Stimulated activated CD8-positive, alpha-beta memory T cell treated with anti-CD3 and anti-CD28 coated beads, Interleukin-4, amount 100 ng/mL, for 1 hour (primary cell): ENCODE measurements at places on chromosomes 6 and 20.

- DNase-seq, result no peak
These were observed 208.3 kb downstream of the LY86 start for GRCh38 chr6:6796818-6797217.

GRCh38 chr6:14009431-14009830 lies 84.7 kb downstream of the RNF182 start:
- DNase-seq, result no peak

DNA sequence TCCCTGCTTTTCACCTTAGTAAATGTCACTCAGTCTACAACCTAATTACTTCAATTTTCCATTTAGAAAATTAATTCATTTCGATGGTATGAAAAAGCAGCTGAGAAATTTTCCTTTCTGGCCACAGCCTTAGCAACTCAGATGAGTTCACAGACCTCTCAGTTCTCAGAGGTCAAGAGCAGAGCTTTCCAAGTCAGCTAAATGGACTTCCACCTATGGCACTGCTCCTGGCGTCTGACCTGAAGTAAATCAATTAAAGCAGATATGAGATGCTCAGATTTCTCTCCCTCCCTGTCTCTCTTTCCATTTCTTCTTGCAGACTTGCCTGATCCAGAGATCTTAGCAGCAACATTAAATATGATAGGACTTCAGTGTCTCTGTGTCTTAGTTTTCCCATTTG lies 412.6 kb downstream of the QKI start:
- no peak for DNase-seq

DNA sequence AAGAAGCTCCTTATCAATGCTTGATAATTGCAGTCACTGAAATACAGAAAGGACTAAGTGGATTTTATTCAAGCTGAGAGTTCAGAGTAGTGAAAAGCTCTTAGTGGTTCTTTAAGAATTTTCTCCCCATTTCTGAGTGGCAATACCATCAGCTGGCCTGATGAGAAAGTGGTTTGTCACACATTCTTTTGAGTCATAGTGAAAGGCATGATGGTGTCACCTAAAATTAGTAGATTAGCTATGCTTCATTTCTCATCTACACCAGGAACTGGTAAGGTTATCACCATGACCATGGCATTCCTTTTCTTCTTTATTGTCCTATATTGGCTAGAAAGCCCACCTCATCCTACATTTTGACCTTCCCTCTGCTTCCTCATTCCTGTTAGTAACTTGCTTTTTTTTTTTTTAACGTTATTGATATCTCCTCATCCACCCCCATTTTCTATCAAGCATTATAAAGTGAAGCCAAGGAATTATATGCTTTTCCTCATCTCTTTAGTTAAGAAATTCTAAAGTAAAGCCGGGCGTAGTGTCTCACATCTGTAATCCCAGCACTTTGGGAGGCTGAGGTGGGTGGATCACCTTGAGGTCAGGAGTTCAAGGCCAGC lies 67.4 kb upstream of the LOC128125822 start:
- no peak for DNase-seq

GRCh38 chr20:52996130-52996529 lies 24.0 kb downstream of the TSHZ2 start:
- no peak for DNase-seq

DNA sequence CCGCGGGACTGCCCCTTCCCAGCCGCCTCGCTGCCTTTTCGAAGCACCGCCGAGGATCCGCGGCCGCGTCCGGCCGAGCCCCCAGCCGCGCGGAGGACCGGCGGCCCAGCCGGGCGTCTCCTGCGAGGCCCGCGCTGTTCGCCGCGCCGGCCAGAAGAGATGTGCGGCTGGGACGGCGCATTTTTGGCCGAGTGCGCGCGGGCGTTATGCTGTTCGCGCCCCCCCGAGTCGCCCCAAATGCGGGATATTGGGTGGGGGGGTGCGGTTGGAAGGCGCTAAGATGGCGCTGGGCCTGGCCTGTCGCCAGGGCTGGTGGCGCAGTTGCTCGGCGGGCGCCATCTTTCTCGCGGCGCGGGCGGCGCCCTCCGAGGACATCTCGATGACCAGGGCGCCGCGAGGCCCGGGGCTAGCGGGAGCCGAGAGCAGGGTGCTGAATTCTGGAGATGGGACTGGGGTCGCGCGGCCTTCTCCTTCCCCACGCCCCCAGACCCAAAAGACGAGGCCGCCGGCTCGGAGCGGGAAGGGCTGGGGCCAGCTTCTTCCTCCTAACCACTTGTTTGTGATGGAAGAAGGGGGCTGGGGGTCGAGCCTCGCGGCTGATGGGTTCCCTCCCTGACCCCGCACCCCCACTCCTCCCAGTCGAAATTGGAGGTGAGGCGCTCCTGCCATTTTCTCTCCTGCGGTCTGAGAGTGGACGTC lies 1.5 kb downstream of the BICRAL start:
- DNase-seq, result peak; percentile 66

DNA sequence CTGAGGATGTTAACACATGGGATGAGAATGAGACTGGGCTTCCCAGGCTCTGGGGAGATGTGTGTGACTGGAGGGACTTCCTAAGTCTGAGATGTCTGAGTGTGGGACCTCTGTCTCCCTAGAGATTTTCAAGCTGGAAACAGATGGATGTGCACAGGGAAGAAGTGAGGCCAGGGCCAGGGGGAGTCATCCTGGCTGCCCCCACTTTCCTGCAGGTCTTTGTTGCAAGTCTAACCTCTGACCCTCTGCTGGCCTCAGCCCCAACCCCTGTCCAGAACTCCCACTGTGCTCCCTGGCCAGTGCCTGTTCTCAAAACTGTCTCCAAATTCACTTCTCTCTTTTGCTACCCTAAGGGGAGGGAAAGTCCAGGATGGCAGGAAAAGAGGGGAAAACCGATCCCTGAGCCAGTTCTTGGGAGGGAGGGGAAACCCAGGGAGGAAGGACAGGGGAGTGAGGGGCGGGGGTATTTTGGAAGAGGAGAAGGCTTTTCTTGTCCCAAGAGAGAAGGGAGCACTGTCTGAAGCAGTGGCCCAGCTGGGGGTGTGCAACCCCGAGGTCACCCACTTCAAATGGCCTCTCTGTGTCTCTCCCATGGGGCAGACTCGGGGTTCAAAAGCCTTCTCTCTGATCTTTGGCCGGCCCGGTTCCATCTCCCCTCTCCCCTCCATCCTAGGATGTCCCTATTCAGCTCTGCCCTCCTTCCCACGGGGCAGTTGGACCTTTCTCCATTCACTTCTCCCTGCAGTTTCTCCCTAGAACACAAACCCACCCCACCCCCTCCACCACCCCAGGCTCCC lies 3.1 kb downstream of the PPP1R18 start:
- no peak for DNase-seq

DNA sequence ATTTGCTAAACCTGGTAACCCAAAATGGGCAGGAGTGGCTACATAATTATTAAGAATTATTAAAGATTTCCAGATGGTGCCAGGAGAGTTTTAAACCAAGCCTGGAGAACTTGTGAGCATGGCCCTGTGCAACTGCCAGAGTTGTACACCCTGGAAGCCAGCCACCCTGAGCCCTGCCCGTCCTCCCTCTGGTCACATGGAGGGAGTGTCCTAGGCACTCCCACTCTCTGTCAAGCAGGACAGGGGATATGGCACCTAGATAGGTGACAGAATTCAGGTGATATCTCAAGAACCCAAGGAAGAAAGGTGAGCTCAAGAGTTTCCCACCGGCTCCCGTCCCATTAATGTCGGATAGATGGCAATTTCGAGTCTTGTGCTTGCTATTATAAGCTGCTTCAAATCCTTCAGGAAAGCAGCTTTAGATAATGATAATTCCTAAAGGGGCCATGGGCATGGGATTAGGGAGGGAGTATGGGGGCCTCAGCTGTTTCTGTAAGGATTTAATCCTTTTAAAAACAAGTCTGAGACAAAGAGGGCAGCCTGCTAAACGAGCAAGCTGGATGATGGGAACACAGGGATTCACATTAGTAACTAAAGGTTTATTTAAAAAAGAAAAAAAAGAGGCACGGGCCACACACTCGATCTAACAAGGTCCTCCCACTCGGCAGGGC lies 169.1 kb downstream of the BMP7 start:
- no peak for DNase-seq

GRCh38 chr20:19609642-19610223 lies 148.3 kb upstream of the RIN2 start:
- DNase-seq, result no peak

GRCh38 chr6:112227992-112228391 lies 26.4 kb downstream of the LAMA4 start:
- DNase-seq, result no peak

- no peak for DNase-seq
These were observed 84.5 kb downstream of the PSMG4 start for GRCh38 chr6:3343089-3343883.
